ENCODE measurements at places on chromosomes 12 and 14.

GRCh38 chr14:100988956-100989355 lies 85.4 kb upstream of the RTL1 start:
- DNase-seq: no peak

DNA sequence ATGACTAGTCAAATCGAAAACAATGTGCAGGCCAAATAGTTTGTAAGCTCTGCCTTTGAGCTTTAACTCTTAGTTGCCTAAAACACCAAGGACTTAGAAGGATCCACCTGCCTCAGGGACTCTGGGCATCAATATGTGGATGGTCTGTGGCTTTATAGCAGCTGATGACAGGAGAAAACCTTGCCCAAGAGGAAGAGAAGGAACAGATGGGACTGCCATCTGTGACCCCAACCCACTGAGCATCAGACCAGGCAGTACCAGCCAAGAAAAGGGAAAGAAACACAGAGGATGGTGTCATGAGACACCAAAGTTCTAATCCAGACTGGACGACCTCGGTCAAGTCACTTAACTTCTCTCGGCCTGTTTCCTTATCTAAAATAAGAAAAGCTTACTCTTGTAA lies 12.7 kb downstream of the TGFB3 start:
- DNase-seq: no peak

GRCh38 chr14:55398679-55399078 lies 13.0 kb downstream of the ATG14 start:
- DNase-seq: no peak

DNA sequence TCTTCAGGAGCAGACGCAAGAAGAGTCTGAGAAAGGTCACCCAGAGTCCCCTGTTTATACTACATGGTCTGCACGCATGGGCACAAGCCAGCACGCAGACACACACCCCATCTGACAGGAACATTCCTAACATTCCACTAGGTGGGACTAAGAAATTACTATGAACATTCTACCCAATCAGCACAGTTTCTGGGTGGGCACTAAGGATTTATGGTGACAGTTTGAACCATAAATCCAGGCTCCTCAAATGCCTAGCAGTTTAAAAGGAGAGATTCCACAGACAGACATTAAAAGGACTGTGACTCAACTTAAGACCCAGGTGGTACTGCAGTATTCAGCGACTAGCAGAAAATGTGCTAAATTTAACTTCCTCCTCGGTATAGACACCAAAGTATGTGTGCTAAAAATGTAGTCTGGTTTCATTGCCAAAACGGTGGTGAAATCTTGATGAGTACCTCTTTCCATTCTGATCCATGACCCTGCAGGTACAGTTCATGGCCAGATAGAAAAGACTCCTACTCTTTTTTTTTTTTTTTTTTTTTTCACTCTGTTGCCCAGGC lies 16.2 kb downstream of the ABHD4 start:
- no peak for DNase-seq

DNA sequence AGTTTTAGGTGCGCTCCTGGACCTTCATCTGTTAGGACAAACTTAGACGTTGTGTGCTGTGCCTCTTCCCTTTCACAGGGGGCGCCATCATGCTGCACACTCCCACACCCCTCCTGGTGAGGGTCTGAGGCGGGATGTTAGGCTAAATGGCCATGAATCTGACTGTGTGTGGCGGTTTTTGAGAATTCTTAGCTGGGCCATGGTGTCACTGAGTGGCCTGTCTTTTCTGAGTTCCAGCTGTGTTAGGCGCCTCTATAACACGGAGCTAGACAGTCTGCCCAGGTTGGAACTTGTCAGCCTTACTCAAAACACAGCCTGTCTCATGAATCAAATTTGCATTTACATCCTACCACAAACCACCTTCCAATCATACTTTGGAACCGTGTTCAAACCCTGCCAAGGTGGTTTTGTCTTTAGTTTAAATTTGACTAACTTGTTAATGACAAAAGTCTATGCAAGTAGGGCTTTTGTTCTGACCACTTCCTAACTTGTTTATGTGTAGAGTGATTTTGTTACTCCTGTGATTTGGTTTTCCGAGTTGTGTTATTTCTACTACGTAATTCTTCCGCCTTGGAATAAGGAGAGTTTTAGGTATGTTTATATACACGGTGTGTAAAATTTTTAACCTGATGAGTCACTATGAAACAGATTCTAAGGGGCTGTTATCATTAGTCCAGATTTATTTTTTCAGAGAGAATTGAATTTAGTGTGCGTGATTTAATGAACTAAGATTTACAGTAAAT lies 19.6 kb downstream of the ACVR1B start:
- no peak for DNase-seq

GRCh38 chr12:127260999-127261398 lies 1006.0 kb upstream of the TMEM132C start:
- no peak for DNase-seq

GRCh38 chr12:127785986-127786590 lies 480.9 kb upstream of the TMEM132C start:
- DNase-seq: no peak

DNA sequence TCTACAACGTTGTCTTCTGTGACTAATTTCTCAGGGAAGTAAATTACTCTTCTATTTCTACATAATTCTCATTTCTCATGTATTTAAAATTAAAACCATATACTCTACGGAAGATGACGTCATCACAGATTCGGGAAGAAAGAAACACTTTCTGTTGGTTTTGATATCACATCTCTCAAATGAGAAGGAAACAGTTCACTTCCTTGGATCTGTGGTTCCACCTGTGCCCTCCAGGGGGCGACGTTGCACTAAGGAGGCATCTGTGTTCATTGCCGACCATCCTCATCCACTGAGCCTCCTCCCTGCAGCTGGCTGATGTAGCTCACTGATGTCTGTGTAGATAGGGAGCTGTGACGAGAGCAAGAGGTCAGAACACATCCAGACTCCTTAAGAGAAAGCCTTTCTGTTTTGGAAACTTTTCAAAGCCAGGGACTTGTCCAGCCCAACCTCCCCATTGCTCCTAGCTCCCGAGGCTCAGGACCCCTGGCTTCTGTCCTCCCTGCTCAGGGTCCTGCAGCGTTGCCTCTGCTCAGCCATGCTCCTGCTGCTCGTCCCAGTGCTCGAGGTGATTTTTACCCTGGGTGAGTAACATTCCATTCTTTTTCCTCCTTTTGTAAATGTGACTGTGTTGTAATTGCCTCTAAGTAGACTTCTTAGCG lies 172.7 kb upstream of the OR4E1 start:
- peak; percentile 42 for DNase-seq

- DNase-seq: no peak
These were observed 393.9 kb downstream of the PAWR start for GRCh38 chr12:79296871-79297270.

- no peak for DNase-seq
These were observed 16.7 kb upstream of the ZDHHC22 start for GRCh38 chr14:77158175-77158881.

GRCh38 chr12:4269279-4269991 lies 4.1 kb upstream of the CCND2 start:
- DNase-seq: peak; percentile 91

DNA sequence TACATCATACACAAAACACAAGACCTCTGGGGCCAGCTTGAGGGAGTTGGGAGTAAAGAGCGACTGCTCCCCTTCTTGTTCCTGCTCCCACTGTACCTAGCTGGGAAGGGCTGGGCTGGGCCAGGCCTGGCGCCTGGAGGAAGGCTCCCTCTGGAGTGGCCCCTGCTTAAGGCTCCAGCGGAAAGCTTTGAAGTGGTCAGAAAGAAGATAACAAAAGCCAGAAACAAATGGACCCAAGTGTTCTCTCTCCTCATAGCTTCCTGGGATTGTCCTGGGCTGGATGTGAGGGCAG lies 25.3 kb downstream of the PRPF40B start:
- DNase-seq: no peak

DNA sequence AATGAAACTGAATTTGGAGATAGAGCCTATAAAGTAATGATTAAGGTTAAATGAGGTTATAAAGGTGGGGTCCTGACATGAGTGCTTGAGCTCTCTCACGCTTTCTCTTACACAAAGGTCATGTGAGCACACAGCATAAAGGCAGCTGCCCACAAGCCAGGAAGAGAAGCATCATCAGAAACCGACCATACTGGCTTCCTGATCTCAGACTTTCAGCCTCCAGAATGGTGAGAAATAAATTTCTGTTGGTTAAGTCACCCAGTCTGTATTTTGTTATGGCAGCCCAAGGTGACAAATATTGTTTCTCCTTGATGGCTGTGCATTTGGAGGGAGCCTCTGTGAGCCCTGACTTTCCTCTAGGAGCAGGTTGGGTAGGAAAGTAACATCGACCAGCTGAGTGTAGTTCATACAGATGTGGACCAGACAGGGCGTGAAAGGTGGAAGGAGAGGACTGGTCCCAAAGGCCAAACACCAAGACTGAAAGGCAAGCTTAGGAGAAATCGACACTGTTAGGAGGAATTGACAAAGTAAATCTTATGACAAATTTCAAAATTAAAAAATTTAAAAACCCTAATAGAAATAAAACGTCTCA lies 97.6 kb upstream of the SLC38A2 start:
- no peak for DNase-seq

DNA sequence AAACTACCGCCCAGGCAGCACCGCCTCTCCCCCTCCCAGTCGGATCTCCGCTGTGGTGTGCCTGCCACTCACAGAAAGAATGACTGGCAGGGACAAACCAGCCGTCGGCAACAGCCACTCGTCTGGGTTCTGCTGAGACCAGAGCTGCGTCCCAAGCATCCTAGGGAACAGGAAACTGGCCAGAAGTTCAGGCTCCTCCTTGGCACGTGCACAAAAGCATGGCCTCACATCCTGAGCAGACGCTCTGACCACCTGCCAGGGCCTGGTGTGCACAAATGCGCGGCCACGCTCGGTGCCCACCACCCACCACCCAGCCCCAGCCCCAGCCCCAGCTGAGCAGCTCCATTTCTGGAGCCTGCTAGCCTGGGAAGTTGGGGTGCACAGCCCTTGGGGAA lies 214.8 kb downstream of the DPF3 start:
- no peak for DNase-seq

- no peak for DNase-seq
These were observed 32.2 kb downstream of the ANO6 start for GRCh38 chr12:45248095-45248494.

GRCh38 chr12:51222461-51222860 lies 4.6 kb upstream of the POU6F1 start:
- no peak for DNase-seq
